ENCODE measurements at places on chromosomes 3 and 15.

DNA sequence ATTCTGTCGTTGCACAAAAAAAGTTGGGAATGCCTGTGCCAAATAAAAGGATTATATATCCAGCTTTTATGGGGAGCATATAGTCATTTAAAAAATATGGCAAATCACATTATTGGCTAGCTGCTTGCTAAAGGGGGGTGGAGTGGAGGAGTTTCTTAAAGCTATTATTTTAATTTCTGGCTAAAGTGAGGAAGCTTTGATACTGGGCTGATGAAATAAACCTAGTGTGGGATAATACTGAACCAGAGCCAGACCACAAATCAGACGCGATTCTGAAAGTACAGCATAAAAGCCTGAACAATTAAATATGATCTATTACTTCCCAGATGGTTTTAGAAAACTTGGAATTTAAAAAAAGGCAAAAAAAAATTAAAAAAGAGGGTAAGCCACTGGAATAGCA is 14.4 kb downstream of the POLR2M start:
- no peak for DNase-seq

- DNase-seq, result no peak
Measured at GRCh38 chr3:54800478-54800877, 127.4 kb downstream of the LRTM1 start.

DNA sequence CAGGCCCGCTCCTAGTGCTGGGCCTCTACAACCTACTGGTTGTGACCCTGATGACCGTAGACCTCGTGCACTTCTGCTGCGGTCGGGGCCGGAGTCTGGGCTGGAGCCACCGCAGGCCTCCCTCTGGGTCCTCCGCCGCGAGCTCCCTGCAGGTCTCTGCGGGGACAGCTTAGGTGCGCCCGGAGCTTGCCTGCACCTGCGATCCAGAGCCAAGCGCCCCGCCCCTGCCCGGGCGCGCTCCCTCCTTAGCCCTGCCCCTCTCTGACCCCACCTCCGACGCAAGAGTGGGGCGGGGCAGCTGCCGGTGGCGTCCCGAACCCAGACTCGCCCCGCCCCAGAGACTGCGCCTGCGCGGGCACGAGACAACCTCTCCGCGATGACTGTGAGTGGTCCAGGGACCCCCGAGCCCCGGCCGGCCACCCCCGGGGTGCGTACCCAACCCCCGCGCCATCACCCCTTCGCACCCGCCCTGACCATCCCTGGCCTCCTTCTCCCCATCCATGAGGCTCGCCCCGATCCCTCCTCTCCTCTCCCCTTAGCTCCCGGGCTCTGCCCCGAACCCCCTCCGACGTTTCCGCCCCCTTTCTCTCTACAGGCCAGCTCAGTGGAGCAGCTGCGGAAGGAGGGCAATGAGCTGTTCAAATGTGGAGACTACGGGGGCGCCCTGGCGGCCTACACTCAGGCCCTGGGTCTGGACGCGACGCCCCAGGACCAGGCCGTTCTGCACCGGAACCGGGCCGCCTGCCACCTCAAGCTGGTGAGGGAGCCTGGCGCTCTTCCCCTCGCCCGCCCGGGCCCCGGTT is at the start of gene UNC45A:
TSS of gene UNC45A (plus strand) at position 337 of the 803 bp plus-strand sequence. CDS start at position 377, 40 bp downstream.
- peak; percentile 94 for DNase-seq

GRCh38 chr3:77917225-77917624 is 877.3 kb downstream of the ROBO2 start:
- no peak for DNase-seq

DNA sequence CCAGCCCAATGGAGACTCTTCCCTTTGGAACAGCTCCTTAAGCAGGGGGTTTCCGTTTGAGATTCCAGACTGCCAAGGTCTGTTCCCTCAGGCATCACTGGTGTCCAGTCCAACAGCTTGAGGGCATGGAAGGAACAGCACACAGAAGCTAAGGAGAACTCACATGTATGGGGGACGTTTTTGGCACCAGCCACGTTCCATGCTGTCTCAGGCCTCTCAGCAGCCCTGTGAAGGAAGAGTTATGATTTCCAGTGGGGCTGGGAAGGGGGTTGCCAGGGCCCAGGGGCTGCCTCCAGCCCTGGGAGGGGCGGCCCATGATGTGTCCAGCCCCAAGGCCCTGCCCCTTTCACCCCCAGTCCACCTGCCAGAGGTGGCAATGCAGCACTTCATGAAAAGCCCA is 7.5 kb upstream of the RHO start:
- DNase-seq, result no peak

- no peak for DNase-seq
Measured at GRCh38 chr3:45343947-45344346, 44.4 kb upstream of the LARS2 start.

- DNase-seq, result no peak
Measured at GRCh38 chr15:57395292-57395691, 19.0 kb downstream of the CGNL1 start.

DNA sequence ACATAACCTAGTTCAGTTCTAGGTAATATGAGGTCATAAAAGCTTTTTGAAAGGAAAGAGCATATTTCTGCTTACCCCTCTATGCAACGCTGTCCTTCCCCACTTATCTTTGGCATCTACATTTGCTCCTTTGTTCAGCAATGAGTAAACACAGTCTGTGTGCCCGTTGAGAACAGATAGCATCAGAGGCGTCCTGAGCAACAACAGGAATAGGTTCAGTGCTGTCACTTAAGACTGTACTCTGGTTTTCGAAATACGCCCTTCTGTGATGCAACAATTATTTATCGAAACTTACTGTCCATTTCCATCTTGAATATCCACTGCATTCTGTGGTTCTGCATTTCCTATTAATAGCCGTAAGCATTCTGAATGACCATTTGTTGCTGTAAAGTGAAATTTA is 84.4 kb downstream of the BTD start:
- DNase-seq, result no peak

- DNase-seq, result no peak
Measured at GRCh38 chr3:31958701-31959152, 22.3 kb downstream of the OSBPL10 start.

DNA sequence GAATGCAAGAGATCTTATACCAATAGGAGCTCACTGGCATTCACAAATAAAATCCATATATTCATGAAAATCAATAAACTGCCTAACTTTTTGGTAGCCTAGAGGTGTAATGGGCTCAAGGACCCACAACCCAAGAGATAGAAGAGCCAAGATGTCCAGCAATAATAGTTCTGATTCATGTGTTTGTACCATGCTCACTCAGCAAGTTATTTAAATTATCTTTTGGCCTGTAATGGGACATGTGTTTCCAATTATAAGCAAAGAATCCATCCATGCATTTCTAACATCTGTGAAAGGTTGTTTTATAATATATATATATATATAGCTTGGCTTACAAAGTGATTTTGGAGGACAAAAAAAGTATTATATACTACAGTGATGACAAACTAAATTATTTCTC is 29.7 kb upstream of the SHC4 start:
- no peak for DNase-seq

DNA sequence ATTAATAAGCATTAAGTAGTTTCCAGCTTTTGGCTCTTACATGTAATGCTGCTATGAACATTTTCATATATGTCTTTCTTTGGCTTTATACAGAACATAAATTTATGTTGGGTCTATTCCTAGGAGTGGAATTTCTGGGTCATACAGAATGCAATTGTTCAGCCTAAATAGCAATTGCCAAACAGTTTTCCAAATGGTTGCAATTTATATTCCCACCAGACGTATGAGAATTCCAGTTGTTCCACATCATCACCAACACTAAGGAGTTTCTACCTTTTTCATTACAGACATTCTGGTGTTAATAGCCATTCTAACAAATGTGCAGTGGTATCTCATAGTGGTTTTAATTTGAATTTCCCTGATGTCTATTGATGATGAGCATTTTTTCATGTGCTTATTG is 160.1 kb upstream of the TMC3 start:
- DNase-seq, result no peak

GRCh38 chr3:151960961-151961580 is 87.6 kb downstream of the SUCNR1 start:
- DNase-seq, result no peak

DNA sequence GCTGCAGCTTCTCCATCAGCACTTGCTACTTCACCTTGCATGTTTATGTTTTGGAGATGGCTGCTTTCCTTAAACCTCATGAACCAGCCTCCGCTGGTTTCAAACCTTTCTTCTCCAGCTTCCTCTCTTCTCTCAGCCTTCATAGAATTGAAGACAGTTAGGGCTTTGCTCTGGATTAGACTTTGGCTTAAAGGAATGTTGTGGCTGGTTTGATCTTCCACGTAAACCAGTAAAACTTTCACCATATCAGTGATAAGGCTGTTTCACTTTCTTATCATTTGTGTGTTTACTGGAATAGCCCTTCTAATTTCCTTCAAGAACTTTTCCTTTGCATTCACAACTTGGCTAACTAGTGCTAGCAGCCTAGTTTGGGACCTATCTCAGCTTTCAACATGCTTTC is 11.7 kb upstream of the GNAT1 start:
- DNase-seq, result no peak

GRCh38 chr3:109985943-109986555 is 648.7 kb upstream of the DPPA4 start:
- DNase-seq, result no peak

DNA sequence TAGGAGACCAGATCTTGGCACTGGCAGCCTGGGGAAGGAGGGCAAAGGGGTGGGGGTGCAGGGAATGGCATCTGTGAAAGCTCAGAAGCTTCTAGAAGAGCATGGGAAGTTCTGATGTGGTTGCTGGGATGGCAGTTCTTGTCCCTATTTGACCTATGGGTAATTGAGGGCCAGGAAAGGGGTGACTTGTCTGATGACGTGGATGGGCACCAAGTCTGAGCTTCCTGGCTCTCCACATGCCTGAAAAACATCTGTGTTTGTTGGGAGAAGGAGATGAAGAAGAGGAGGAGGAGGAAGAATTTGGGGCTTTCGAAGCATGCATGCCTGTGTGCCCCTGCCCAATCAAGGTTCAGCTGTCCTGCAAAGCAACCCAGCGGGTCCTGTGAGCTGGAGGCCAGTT is 158.8 kb downstream of the SMAD6 start:
- DNase-seq, result no peak

DNA sequence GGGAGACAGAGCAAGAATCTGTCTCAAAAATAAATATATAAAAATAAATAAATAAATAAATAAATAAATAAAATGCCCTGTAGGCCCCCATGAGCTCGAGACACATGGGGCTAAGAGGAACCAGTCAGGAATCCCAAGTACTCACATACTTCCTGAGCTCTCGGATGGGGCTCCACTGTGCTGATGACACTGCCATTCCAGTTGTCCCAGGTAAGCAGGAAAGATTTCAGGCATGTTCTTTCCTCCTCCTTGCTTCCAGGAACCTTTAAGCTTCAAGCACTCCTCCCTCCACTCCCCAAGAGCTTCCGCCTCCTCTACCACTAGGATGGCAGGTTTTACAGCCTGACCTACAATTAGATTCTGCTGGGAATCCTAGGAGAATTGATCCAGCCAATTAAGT is 113.4 kb downstream of the SLC49A4 start:
- no peak for DNase-seq

Measured in stimulated activated CD4-positive, alpha-beta T cell treated with anti-CD3 and anti-CD28 coated beads, Interleukin-2, amount 100 ng/mL, for 4 hours (primary cell).